ENCODE measurements at places on chromosomes 4 and X. TPM values are rescaled to one million over a fixed set of nuclear protein-coding genes. Genes with fewer than 3 reads are reported as not detected.
A peak's percentile ranks its signal among the peaks of the same experiment; 100 is the strongest.

GRCh38 chr4:99685234-99685633, 27.6 kb upstream of the C4orf54 start:
- no peak overlapping the region for H3K27ac ChIP-seq
- no peaks in the 10 kb centered on the region for H3K4me1 ChIP-seq
- DNase-seq, result no peak
- H3K27me3 ChIP-seq, result no peaks in the 10 kb centered on the region
- H3K4me3 ChIP-seq, result no peak overlapping the region

- DNase-seq, result no peak
- H3K27ac ChIP-seq, result no peak overlapping the region
- H3K36me3 ChIP-seq, result no peaks in the 10 kb centered on the region
- no peaks in the 10 kb centered on the region for H3K4me1 ChIP-seq
- no peaks in the 10 kb centered on the region for H3K27me3 ChIP-seq
These were observed 411.2 kb downstream of the MID1IP1 start for GRCh38 chrX:39212456-39212855.

- no peaks in the 10 kb centered on the region for H3K4me1 ChIP-seq
- no peak overlapping the region for H3K4me3 ChIP-seq
- H3K27me3 ChIP-seq, result no peaks in the 10 kb centered on the region
- H3K27ac ChIP-seq, result no peak overlapping the region
These were observed 342.7 kb upstream of the PABPC4L start for GRCh38 chr4:134544303-134544770.

GRCh38 chr4:126046081-126046614, 731.4 kb downstream of the FAT4 start:
- no peaks in the 10 kb centered on the region for H3K4me1 ChIP-seq
- DNase-seq, result no peak
- no peak overlapping the region for H3K27ac ChIP-seq
- no peaks in the 10 kb centered on the region for H3K36me3 ChIP-seq
- H3K4me3 ChIP-seq, result no peak overlapping the region

EPHA5 gene
- not detected for total RNA-seq

GRCh38 chr4:184805462-184806228, 20.1 kb downstream of the ACSL1 start:
- H3K27ac ChIP-seq, result no peak overlapping the region
- H3K4me3 ChIP-seq, result no peak overlapping the region
- no peaks in the 10 kb centered on the region for H3K36me3 ChIP-seq

SMR3B gene
- total RNA-seq, result not detected

- no peak overlapping the region for H3K27ac ChIP-seq
- H3K27me3 ChIP-seq, result no peaks in the 10 kb centered on the region
- H3K36me3 ChIP-seq, result no peaks in the 10 kb centered on the region
- no peak overlapping the region for H3K4me3 ChIP-seq
- no peak for DNase-seq
These were observed 347.8 kb upstream of the PITX2 start for GRCh38 chr4:110970642-110971041.

- H3K4me1 ChIP-seq, result no peaks in the 10 kb centered on the region
- H3K36me3 ChIP-seq, result no peaks in the 10 kb centered on the region
- no peak overlapping the region for H3K27ac ChIP-seq
- DNase-seq, result no peak
These were observed 26.0 kb upstream of the BMP2K start for GRCh38 chr4:78749972-78750727.

RNF150 gene
- not detected for total RNA-seq

DNA sequence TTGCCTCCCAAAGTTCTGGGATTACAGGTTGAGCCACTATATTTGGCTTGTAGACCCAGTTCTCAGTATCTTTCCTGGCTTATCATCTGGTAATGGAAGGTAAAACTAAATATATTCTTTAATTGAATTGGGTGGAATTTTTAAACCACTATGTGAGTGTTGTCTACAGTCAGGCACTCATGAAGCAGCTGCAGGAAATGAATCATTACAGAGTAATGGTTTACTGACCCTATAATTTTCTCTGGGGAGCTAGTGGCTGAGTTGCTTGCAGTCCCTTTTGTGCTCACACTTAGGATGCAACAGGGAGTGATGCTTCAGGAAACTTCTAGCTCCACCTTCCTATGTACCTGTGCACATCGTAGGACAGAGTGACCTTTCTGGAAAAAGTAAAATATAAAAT, 4.1 kb upstream of the UGT2B7 start:
- no peak for DNase-seq
- no peaks in the 10 kb centered on the region for H3K36me3 ChIP-seq
- no peak overlapping the region for H3K27ac ChIP-seq
- H3K4me3 ChIP-seq, result no peak overlapping the region
- H3K27me3 ChIP-seq, result no peaks in the 10 kb centered on the region

TMEM128 gene
- total RNA-seq, result 15.9 TPM

GAGE13 gene
- total RNA-seq, result not detected

DNA sequence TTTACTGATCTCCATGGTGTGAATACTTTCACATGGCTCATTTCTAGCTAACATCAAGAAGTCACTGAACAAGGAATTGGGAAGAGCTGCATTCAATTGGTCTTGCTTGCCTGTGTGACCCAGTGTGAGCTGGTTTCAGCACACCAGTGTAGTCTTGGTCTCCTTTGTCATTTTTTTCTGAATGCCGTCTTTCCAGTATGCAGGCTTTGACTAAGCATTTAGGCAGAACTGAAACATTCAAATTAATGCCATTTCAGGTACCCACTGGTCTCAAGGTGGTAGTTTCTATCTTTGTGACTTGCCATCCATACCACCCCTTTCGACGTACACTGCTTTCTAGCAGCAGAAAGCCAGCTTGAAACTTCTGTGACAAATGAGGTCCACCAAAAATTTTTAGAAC, 550.5 kb upstream of the BOD1L1 start:
- H3K27ac ChIP-seq, result peak overlapping the region; percentile 83
- H3K36me3 ChIP-seq, result peaks cover 5% of the 10 kb centered on the region
- no peak for DNase-seq

GRCh38 chr4:72525938-72526337, 43.1 kb downstream of the ADAMTS3 start:
- DNase-seq, result no peak
- H3K4me3 ChIP-seq, result no peak overlapping the region
- H3K27ac ChIP-seq, result no peak overlapping the region
- H3K36me3 ChIP-seq, result no peaks in the 10 kb centered on the region
- H3K27me3 ChIP-seq, result no peaks in the 10 kb centered on the region

- peaks cover 9% of the 10 kb centered on the region for H3K4me1 ChIP-seq
- H3K4me3 ChIP-seq, result no peak overlapping the region
- no peak overlapping the region for H3K27ac ChIP-seq
- no peak for DNase-seq
- H3K27me3 ChIP-seq, result peaks cover 19% of the 10 kb centered on the region
- H3K36me3 ChIP-seq, result no peaks in the 10 kb centered on the region
These were observed 59.4 kb upstream of the FBXW7 start for GRCh38 chr4:152594978-152595925.

DNA sequence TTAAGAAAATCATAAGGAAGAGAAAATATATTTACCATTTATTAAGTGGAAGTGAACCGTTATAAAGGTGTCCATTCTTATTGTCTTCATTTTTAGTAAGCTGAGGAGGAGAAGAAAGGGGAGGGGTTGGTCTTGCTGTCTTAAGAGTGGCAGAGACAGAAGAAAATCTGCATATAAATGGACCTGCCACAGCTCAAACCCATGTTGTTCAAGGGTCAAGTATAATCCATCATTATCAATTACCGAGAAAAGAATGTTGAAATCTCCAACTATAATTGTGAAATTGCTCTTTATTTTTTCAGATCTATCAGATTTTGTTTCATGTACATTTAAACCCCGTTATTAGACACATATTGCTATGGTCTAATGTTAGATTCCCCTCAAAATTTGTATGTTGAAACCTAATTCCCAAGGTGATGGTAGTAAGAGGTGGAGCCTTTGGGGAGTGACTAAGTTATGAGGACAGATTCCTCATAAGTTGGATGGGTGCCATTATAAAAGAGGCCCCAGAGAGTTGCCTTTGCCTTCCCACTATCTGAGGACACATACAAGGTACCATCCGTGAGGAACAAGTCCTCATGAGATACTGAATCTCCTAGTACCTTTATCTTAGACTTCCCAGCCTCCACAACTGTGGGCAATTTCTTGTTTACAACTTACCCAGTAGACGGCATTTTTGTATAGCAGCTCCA, 58.5 kb upstream of the SMAD1 start:
- H3K4me1 ChIP-seq, result no peaks in the 10 kb centered on the region
- no peak for DNase-seq
- H3K4me3 ChIP-seq, result no peak overlapping the region
- peaks cover 3% of the 10 kb centered on the region for H3K27me3 ChIP-seq

DNA sequence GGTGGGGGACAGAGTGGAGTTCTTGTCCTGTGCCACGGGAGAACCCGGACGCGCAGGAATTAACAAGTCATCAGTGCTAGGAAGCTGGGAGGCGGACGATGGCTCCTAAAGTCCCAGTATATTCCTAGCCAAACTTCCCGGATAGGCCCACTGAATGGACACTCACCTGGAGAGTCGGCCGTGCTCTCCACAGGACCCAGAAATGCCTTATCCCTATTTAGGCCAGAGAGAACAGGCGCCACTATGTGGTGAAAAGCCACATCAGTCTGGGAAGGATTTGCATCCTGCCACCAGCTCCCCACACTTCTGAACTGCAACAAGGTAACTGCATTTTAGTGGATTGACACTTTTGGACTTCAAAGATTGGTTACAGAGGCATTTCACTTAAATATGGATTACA, 1.1 kb downstream of the CFAP299 start:
- H3K36me3 ChIP-seq, result no peaks in the 10 kb centered on the region
- peaks cover 18% of the 10 kb centered on the region for H3K27me3 ChIP-seq
- H3K4me3 ChIP-seq, result no peak overlapping the region
- no peak for DNase-seq

GRCh38 chr4:123308667-123309066, 87.9 kb upstream of the SPRY1 start:
- no peak for DNase-seq
- H3K27me3 ChIP-seq, result no peaks in the 10 kb centered on the region
- peaks cover 3% of the 10 kb centered on the region for H3K36me3 ChIP-seq
- peaks cover 12% of the 10 kb centered on the region for H3K4me1 ChIP-seq

DNA sequence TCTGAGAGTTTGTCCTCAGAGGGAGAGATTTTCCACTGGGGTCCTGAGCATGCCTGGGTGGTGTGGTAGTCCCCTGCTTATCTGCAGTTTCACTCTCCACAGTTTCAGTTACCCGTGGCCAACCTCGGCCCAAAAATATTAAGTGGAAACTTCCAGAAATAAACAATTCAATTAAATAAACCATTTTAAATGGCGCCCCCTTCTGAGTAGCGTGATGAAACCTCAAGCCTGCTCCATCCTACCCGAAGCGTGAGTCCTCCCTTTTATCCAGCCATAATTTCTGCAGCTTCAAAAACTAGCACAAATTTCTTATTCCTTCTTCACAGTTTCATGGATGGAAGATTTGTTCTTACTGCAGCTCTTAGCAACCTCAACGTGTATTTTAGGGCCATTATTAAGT, 26.7 kb downstream of the PNMA6E start:
- no peaks in the 10 kb centered on the region for H3K36me3 ChIP-seq
- DNase-seq, result no peak
- H3K27ac ChIP-seq, result no peak overlapping the region
- H3K4me1 ChIP-seq, result peaks cover 2% of the 10 kb centered on the region
- H3K4me3 ChIP-seq, result no peak overlapping the region
- H3K27me3 ChIP-seq, result peaks cover 2% of the 10 kb centered on the region

WDR17 gene
- total RNA-seq, result 0.37 TPM

CT45A1 gene
- not detected for total RNA-seq

GRCh38 chr4:98374643-98375042, 113.5 kb downstream of the RAP1GDS1 start:
- DNase-seq, result no peak
- peaks cover 1% of the 10 kb centered on the region for H3K4me1 ChIP-seq
- peaks cover 27% of the 10 kb centered on the region for H3K36me3 ChIP-seq
- no peak overlapping the region for H3K4me3 ChIP-seq
- no peaks in the 10 kb centered on the region for H3K27me3 ChIP-seq

DNA sequence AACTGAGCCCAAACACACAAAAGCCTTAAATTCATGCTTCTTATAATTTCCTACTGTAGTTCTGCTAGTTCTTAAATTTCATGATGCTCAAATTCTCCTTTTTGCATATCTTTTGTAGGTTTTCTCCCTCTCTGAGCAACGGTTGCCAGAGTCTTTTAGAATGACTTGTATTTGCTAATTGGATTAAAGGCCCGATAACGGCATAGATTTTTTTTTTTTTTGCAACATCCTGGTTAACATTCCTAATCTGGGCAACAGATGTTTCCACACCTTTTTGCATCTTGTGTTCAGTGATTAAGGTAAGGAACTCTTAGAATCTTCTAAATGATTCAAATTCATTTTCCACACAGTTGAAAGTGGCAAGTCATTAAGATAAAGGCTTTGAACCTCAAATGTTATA, 66.3 kb upstream of the ADGRG2 start:
- DNase-seq, result no peak
- H3K4me3 ChIP-seq, result no peak overlapping the region
- H3K27me3 ChIP-seq, result peaks cover 2% of the 10 kb centered on the region

DNA sequence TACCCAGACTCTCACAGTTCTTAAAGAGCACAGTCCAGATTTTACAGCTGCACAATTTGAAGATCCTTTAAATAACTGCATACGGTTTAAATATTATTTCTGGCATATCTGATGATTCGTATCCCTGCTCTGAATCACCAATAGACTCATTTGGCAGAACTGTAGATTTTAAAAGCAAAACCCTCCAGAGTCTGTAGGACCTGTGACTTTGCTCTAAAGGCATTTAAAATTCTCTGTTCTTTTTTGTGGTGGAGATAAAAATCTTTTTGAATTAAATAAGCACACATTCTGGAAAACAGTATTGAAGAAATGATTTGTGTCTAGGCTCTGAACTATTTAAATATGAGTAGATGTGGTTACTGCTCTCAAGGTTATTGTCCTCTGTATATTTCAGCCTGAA, 246.2 kb upstream of the PITX2 start:
- no peaks in the 10 kb centered on the region for H3K36me3 ChIP-seq
- no peaks in the 10 kb centered on the region for H3K4me1 ChIP-seq
- H3K27ac ChIP-seq, result no peak overlapping the region
- H3K27me3 ChIP-seq, result no peaks in the 10 kb centered on the region
- DNase-seq, result no peak

GRCh38 chrX:1336331-1336943, at the start of gene IL3RA:
TSS of gene IL3RA (plus strand) at chrX:1336785. CDS start at chrX:1341766, 4,981 bp downstream.
- H3K36me3 ChIP-seq, result peaks cover 20% of the 10 kb centered on the region
- H3K27ac ChIP-seq, result peak within 1 kb of the TSS; percentile 59
- H3K4me1 ChIP-seq, result peaks cover 27% of the 10 kb centered on the region

ZFX gene
- 44.5 TPM for total RNA-seq

- peak; percentile 34 for DNase-seq
- no peaks in the 10 kb centered on the region for H3K27me3 ChIP-seq
- peaks cover 6% of the 10 kb centered on the region for H3K4me1 ChIP-seq
- no peak overlapping the region for H3K27ac ChIP-seq
- no peaks in the 10 kb centered on the region for H3K36me3 ChIP-seq
These were observed 51.0 kb downstream of the GUCY1B1 start for GRCh38 chr4:155809835-155810234.

DNA sequence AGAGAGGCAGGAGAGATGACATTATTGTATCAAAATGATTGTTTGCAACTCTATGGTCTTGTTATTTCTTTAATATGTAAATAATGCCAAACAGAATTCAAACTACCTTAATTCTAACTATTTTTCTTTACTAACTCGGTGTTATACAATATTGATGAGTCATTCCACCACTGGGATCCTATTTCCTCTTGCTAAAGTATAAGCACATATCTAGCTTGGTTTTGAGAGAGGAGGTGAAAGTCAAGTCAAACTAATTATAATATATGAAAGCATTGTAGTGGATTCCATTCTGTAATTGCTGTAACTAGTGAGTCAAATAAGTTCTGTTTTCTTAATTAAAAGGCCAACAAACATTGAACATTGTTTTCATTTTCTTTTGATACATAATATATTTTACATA, 837.6 kb downstream of the PDHA2 start:
- H3K27ac ChIP-seq, result no peak overlapping the region
- no peaks in the 10 kb centered on the region for H3K4me1 ChIP-seq
- no peaks in the 10 kb centered on the region for H3K27me3 ChIP-seq
- DNase-seq, result no peak
- no peak overlapping the region for H3K4me3 ChIP-seq
